ENCODE measurements at places on chromosomes 16 and 17. TPM values are rescaled to one million over a fixed set of nuclear protein-coding genes. Genes with fewer than 3 reads are reported as not detected.

GRCh38 chr17:62892870-62893338, 73.1 kb upstream of the TANC2 start:
- peak; percentile 41 for DNase-seq

GRCh38 chr16:51157698-51158097, 6.6 kb upstream of the SALL1 start:
- no peak for DNase-seq

DNA sequence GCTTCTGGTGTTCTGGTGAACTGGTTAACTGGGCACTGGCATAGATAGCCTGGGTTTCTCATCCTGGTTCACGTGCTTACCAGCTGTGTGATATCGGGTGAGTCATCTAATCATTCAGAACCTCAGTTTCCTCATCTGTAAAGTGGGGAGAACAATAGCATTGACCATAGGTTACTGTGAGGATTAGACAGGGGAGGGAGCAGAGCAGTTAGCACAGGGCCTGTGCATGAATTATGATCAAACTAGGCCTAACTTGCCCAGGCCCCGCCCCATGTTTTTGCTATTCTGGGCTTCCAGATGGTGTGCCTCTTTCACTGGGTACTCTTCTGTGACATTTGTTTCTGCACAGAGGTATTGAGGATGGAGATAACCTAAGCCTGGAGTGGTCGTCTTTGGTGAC, 4.6 kb upstream of the KLHL36 start:
- DNase-seq: no peak

DNA sequence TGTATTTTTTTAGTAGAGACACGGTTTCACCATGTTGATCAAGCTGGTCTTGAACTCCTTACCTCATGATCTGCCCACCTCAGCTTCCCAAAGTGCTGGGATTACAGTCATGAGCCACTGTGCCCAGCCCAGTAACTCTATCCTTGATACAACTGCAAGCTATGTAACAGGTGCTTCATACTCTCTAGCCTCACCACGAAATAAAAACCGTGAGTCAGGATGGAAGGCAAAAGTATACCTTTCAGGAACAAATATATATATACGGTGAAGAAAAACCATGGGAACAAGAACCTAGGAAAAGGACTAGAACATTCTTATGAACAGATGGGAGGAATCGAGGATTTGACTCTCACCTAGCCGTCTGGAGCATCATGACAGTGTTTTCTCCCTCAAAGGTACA, 9.6 kb upstream of the FBF1 start:
- no peak for DNase-seq

- no peak for DNase-seq
These were observed 5.2 kb upstream of the CDH11 start for GRCh38 chr16:65126845-65127624.

- peak; percentile 7 for DNase-seq
These were observed 542 bp downstream of the SLC39A11 start for GRCh38 chr17:73091770-73092522.

Gene STH
- not detected for total RNA-seq

Gene MPO
- not detected for total RNA-seq

DNA sequence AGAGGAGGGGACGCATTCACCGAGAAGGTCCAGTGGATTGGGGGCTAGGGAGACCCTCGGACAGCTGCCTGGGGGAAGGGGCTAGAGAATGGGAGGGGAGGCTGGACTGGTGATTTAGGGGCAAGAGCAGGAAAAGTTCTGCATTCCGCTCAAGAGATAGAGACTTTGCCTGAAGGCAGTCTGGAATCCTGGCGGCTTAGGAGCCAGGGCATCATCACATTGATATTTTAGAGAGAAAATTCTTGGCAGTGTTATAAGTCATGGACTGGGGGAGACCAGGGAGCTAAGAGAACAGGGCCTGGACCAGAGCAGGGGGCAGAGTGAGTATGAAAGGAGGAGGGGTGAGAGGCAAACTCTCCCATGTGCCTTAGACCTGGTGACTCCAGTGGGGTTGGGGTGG, 35.8 kb downstream of the MSI2 start:
- no peak for DNase-seq

- DNase-seq: no peak
These were observed 584 bp downstream of the PMP22 start for GRCh38 chr17:15264542-15264941.

DNA sequence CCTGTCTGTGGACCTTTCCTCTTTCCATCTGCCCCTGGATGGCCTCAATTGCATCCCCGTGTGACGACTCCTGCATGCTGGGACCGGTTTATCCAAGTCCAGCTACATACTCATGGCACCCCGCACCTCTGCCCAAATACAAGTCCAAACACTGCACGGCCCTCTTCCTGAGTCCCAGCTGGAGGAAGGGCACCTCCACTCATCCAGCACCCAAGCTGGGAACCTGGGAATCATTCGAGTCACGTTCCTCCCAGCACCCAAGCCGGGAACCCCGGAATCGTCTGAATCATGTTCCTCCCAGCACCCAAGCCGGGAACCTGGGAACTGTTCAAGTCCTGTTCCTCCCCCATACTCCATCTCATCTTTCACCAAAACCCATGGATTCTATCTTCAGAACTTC, 10.2 kb downstream of the TRARG1 start:
- DNase-seq: no peak

- no peak for DNase-seq
These were observed 5.1 kb downstream of the CACNG5 start for GRCh38 chr17:66840061-66840460.

Gene PER1
- 30.0 TPM for total RNA-seq

- DNase-seq: no peak
These were observed 4.8 kb downstream of the SPATA2L start for GRCh38 chr16:89696670-89697128.

- DNase-seq: no peak
These were observed 4.5 kb upstream of the FOXN1 start for GRCh38 chr17:28501421-28502284.

- DNase-seq: no peak
These were observed 8.0 kb downstream of the STAT5B start for GRCh38 chr17:42268236-42268635.

Gene RAB37
- total RNA-seq: 2.5 TPM

Gene TMED6
- total RNA-seq: 1.2 TPM

- no peak for DNase-seq
These were observed 25.1 kb upstream of the ITGAX start for GRCh38 chr16:31329671-31330552.

- no peak for DNase-seq
These were observed 190.9 kb downstream of the RAB11FIP4 start for GRCh38 chr17:31582151-31582907.

GRCh38 chr17:49989518-49989880, 5.5 kb downstream of the DLX3 start:
- DNase-seq: no peak

DNA sequence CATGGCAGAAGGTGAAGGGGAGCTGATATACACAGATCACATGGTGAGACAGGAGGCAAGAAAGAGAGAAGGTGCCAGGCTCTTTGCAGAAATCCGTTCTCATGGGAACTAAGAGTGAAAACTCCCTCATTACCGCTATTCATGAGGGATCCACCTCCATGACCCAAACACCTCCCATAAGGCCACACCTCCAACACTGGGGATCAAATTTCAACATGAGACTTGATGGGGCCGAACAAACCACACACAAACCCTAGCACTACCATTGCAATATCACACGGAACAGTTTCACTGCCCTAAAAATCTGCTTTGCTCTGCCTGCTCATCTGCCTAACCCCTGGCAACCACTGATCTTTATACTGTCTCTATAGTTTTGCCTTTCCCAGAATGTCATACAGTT, 34.8 kb downstream of the C17orf67 start:
- no peak for DNase-seq

Gene OSGIN1
- total RNA-seq: 0.31 TPM

Gene KRTAP4-9
- total RNA-seq: not detected

DNA sequence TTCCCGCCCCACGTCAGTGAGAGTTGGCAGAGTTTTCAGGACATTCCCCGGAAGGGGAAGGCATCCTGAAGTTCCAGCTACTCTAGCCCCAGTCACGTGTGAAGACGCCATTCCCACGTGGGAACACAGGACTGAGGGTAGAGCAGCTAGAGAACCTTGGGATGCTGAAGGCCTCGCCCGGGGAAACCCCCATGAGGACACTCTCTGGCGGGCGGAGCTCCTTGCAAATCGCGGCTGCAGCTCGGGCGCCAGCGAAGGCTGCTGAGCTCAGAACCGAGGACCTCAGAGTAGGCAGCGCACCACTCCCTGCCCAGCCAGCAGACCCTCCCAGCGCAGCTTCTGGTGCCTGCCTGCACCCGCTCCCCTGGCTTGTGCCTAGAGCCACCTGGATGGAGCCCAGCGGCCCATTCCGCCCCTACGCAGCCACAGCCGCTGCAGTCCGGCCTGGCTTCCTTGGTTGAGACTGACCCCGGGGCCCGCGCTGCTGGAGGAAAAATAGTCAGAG, 51.9 kb downstream of the SHCBP1 start:
- no peak for DNase-seq

Gene PIRT
- not detected for total RNA-seq

Gene LIMD2
- total RNA-seq: 132 TPM

Gene SLC5A11
- not detected for total RNA-seq

Gene PRPSAP2
- total RNA-seq: 32.4 TPM

Gene UMOD
- total RNA-seq: not detected

GRCh38 chr17:58315281-58315711, 13.3 kb downstream of the TSPOAP1 start:
- no peak for DNase-seq

Gene TTC19
- 29.6 TPM for total RNA-seq

Gene KRTAP3-1
- total RNA-seq: not detected

DNA sequence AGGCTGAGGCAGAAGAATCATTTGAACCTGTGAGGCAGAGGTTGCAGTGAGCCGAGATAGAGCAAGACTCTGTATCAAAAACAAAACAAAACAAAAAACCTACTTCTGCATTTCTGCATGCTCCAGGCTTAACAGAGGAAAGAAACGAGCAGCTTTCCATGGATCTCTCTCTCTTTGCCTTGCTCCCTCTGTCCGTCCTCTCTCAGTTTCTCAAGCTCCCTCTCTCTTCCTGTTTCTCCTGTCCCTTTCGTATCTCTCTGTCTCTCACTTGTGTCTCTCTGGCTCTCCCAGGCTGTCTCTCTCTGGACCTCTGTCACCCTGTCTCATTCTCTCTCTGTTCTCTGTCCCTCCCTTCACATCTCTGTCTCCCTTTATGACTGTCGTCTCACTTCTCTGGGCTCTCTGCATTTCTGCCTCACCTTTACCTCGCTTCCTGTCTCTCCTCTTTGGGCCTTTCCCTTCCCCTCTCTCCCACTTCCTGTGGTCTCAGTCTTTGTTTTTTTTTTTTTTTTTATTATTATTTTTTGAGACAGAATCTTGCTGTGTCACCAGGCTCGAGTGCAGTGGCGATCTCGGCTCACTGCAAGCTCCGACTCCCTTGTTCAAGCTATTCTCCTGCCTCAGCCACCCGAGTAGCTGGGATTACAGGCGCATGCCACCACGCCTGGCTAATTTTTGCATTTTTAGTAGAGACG, 4.1 kb upstream of the PITPNA start:
- no peak for DNase-seq

DNA sequence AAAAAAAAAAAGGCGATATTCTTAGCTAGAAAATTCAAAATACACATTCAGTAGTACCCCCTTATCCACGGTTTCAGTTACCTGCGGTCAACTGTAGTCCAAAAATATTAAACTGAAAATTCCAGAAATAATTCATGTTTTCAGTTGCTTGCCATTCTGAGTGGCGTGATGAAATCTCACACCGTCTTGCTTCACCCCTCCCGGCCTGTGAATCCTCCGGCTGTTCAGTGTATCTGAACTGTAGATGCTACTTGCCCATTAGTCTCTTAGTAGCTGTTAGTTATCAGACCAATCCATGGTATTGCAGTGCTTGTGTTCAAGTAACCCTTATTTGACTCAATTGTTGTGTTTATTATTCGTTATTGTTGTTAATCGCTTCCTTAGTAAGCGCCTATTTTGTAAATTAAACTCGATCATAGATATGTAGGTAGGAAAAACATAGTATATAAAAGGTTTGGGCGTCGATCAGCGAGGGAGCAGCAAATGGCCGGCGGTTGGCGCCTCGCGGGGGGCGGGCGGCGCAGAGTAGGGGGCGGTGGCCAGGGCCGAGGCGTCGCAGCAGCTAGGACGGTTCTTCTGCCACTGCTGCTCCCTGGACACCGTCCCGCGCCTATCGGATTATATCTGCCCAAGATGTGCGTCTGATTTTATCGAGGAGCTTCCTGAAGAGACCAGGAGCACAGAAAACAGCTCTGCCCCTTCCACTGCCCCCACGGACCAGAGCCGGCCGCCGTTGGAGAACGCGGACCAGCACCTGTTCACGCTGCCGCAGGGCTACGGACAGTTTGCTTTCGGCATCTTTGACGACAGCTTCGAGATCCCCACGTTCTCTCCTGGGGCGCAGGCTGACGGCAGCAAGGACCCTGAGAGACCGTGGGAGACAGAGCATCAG, 39.8 kb upstream of the AKAP1 start:
- DNase-seq: no peak

DNA sequence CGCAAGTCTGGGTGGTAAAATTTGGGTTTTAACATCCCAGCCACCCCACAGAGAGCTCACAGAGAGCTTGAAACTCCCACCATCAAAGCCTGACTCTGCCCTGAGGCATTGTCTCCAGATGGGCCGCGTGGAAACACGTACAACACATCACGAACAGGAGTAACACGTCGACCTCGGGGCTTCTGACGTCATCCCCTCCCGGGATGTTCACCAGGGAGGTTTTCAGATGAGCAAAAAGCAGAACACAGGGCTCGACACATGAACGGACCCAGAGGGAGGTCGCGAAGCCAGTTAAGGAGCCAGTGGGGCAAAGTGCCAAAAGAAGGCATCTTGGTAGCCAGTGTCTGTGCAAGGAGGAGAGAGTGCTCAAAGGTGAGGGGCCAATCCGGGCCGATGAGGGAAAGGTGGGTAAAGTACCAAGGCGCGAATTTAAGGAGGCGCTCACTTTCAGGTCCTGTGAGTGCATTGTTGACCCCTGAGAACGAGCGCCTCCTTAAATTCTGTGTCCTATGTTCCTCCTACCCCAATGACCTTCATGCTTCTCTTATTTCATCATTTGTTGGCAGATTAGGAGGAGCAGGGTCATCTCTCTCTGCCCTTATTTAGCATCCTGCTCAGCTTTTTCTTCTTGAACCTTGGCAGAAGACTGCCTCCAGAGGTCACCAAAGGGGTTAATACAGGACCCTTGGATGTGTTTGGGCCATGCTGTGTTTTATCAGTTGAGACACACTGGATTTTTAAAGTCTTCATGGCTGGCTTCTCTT, 5.6 kb downstream of the RCVRN start:
- no peak for DNase-seq

Gene CCDC154
- total RNA-seq: 2.4 TPM

Gene KRT24
- total RNA-seq: not detected

GRCh38 chr16:61371881-61372280, 664.4 kb downstream of the CDH8 start:
- DNase-seq: no peak
